RCC 7860 (cell line): ENCODE measurements at places on chromosomes 1 and 21.

DNA sequence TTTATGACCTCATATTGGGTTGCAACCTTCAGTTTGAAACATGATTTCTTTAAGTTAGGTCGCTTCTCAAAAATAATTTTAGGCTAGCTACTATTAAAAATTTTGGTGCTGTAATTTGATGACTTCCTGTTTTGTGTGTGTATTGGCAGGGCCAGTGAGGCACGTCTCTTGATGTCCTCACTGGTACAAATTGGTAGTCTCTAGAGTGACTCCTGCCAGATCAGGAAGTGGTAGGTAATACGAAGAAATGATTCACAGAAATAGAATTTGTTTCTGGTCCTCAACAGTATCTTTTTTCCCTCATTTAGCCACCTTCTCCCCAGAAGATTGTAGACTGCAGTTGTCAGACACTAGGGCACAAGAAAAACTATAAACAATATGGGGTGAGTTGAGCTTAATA lies 120.9 kb upstream of the KIAA1614 start:
- DNase-seq, result peak; percentile 30

DNA sequence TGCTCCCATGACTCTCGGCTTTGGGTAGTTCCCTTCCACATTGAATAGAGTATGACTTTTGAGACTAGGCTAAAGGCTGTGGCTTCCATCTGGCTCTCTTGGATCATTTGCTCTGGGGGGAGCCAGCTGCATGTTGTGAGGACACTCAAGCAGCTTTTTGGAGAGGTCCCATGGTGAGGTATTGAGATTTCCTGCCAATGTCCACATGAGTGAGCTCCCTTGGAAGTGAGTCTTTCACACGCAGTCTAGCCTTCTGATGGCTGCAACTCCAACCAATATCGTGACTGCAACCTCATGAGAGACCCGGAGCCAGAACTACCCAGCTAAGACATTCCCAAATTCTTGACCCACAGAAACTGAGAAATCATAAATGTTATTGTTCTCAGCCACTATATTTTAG lies 127.7 kb upstream of the KAZN start:
- DNase-seq, result no peak

DNA sequence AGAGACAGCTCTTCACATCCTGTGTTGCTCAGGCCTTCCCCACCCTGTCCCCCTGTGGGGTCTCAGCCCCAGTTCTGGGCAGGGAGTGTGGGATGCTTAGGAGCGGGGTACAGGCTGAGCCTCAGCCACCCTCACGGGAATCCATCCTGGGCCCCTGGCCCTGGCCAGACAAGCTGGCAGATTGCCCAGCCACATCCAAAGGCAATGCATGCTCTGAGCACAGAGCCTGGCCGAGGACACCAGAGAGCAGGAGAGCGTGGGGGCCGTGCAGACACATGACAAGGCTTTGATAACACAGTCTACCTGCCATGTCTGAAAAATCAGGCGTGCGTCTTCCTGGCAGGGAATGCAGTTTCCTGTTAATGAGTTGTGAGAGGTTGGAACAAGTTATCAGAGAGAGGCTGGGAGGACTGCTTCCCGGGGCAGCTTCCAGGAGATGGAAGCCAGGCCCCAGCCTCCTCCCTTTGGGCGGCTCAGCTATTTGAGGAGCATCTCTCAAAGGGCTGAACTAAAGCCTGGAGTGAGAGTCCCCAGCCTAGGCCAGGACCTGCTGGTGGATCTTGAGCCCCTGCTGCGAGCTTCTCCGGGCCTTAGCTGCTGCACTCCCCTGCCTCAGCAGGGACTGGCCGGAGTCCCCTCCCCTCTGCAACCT lies 72.2 kb upstream of the SELENON start:
- peak; percentile 5 for DNase-seq

GRCh38 chr1:113508364-113509164 lies 118.2 kb downstream of the MAGI3 start:
- DNase-seq, result no peak

- no peak for DNase-seq
Observed at GRCh38 chr1:107512836-107513235, 372.0 kb downstream of the NTNG1 start.

- DNase-seq, result peak; percentile 86
Observed at GRCh38 chr1:77682460-77683159, at the start of gene ZZZ3. Gene ZZZ3, minus strand, starts transcription at chr1:77682658. Its CDS starts 49,304 bp downstream, at chr1:77633354.

GRCh38 chr21:17428484-17428869 lies 84.4 kb upstream of the CXADR start:
- peak; percentile 15 for DNase-seq

- peak; percentile 89 for DNase-seq
Observed at GRCh38 chr21:34986561-34987500, 62.3 kb downstream of the RUNX1 start.

- no peak for DNase-seq
Observed at GRCh38 chr1:201649761-201650622, 111.1 kb downstream of the NAV1 start.

DNA sequence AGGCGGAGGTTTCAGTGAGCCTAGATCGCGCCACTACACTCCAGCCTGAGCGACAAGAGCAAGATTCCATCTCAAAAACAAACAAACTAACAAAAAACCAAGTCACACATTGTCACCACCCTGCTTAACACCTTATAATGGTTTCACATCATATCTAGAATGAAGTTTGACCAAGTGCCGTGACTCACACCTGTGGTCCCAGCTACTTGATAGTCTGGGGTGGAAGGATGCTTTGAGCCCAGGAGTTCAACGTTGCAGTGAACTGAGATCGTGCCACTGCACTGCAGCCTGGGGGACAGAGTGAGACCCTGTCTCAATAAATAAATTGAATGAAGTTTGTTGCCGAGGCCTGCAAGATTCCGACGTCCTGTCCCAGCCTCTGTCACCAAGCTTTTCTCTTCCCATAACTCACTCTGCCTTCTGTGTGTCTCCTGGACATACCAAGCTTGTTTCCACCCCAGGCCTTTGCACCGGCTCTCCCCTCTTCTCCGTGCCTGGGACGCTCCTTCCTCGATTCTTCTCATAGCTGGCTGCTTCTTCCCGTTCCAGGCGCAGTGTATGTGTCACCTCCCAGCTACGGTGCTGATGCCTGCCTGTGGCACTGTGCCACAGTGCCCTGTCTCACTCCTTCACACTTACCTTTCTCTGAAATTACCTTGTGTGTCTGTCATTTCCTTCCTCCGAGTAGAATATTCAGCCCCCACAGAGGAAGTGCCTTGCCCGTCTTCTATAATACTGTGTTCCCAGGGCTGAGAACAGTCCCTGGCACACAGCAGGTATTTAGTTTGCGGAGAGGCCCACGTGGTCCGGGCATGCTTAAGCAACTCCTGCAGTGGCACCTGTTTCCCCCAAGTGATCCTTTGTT lies 3.8 kb upstream of the SELENON start:
- DNase-seq, result no peak

DNA sequence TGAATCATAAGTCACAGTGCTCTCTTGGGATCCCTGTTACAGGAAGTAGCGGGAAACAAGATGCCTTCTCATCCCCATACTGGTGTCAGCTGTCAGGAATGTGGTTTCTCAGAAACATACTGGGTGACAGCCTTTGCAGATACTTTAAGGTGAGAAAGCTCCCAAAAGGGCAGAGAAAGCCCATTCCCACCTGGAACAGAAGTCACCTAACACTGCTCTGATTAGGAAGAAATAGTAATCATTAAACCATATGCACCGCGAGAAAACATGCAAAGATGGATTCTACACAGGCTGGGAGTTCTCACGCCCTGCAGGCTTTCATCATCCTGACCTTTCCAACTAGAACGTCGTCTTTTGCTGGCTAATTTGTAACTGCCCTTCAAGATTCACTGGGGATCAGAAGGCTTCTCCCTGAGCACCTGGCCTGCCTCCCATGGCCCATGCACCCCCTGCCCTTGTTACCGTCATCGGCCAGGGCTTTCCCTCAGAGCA lies 46.2 kb upstream of the SLC44A3 start:
- DNase-seq, result peak; percentile 68

- no peak for DNase-seq
Observed at GRCh38 chr1:181769846-181770245, 286.5 kb downstream of the CACNA1E start.

GRCh38 chr21:34266351-34266750 lies 97.5 kb upstream of the KCNE2 start:
- no peak for DNase-seq

DNA sequence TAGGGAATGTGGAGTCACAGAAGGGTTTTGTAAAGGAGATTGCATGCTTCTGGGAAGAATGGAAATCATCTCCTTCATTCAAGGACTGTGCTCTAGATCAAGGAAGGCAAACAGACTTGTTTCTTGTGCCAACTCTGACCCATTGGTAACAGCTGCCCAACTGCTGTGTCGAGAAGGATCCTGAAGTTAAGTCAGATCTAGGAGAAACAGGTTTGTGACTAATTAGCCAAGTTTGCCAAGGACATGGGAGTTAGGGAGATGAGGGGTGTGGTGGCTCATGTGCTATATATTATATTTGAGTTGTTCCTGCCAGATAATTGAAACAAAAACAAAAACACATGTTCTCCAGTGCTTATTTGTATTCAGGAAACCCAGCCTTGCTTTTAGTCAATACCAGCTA lies 251.2 kb upstream of the USP24 start:
- no peak for DNase-seq

GRCh38 chr1:234915924-234916675 lies 212.5 kb downstream of the TOMM20 start:
- DNase-seq, result no peak

DNA sequence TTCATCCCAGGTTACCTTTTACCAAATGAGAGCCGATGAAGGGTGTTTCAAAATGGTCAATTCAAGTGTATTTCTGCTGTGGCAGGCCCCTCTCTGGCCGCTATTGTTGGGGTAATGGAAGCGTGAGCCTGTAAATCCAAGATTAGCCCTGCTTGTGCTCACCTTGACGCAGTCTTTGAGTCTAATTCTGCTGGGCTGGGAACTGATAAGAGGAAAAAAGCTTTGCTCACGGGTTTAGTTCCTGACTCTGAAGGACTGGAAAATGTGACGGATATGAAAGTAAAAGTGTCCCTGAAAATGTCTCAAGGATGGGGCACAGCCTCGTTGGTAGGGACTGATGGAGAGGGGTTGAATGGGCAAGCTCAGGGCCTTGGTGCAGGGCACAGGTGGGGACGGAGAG lies 125.9 kb upstream of the GALNT2 start:
- DNase-seq, result no peak

GRCh38 chr1:2126331-2127186 lies 68.0 kb downstream of the FAAP20 start:
- DNase-seq, result no peak

DNA sequence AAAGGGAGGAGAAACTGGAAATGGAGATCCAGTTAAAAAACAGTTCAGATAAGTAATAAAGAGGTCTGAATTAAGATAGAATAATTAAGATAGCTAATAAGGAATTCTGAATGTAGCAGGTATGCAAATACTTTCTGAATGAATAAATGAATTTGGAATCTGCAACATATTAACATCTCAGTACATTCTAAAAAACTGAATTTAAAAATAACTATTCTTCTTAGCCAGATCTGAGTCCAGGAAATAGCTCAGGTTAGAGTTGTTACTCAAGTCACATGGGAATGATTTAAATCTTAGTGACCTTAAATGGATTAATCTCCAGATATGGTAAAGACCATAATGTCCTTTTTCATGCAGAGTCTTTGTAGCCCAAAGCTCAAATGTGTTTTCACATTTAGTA lies 51.2 kb downstream of the EYA3 start:
- DNase-seq, result no peak

DNA sequence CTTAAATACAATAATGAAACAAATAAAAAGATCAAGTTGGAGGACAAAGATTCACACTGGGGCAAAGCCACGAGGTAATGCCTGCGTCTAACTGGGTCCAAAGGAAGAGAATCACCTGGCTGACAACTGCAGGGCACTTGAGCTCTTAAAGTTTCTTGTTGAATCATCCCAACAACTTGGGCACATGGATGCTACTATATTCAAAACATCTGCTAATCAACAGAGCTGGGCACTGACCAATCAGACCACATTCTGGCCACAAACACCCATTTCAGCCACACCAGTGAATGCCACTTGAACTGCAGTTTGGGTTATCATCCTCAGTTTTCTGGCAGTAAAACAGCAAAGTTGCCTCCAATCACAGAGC lies 51.0 kb downstream of the ABCA4 start:
- DNase-seq, result no peak

DNA sequence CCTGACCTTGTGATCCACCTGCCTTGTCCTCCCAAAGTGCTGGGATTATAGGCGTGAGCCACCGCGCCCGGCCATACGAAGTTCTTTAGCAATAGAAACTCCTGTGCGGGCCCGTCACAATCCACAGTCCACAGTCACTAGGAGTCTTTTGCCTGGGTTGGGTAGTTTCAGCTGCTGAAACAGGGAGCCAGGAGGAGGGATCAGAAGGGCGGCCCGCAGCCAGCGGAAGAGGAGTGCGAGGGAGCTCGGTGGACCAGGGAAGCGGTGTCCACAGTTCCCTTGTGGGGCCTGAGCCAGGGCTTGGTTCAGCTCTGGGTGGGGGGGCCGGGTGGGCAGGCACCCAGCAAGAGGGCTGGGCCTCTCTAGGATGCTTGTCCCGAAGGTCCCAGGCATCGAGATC lies 17.9 kb upstream of the HSPG2 start:
- no peak for DNase-seq

DNA sequence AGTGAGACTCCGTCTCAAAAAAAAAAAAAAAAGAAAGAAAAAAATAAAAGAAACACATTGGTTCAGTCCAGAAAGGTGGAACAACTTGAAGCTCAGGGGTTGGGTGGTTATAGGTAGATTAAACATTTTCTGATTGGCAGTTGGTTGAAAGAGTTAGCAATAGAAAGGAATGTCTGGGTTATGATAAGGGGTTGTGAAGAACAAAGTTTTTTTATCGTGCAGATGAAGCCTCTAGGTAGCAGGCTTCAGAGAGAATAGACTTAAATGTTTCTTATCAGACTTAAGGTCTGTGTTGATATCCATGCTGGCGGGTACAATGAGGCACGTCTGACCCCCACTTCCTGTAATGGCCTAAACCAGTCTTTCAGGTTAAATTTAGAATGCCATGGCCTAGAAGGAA lies 45.0 kb upstream of the PDE9A start:
- no peak for DNase-seq

- DNase-seq, result no peak
Observed at GRCh38 chr1:50492142-50492541, 68.9 kb upstream of the DMRTA2 start.

GRCh38 chr21:32946654-32947053 lies 79.1 kb upstream of the OLIG2 start:
- no peak for DNase-seq

GRCh38 chr21:44949161-44949778 lies 9.4 kb downstream of the SLX9 start:
- DNase-seq, result no peak

- no peak for DNase-seq
Observed at GRCh38 chr1:84705513-84705912, 15.3 kb upstream of the SSX2IP start.

GRCh38 chr1:218633238-218633988 lies 288.3 kb downstream of the TGFB2 start:
- DNase-seq, result no peak

GRCh38 chr1:158246650-158247049 lies 7.6 kb upstream of the CD1A start:
- no peak for DNase-seq

GRCh38 chr1:198491028-198491427 lies 49.5 kb downstream of the ATP6V1G3 start:
- DNase-seq, result no peak

- DNase-seq, result peak; percentile 60
Observed at GRCh38 chr1:205319081-205320018, 2.2 kb downstream of the NUAK2 start.
